ENCODE measurements at places on chromosomes 13 and 19.

GRCh38 chr13:29654384-29654783 lies 58.9 kb upstream of the SLC7A1 start:
- DNase-seq, result no peak

GRCh38 chr19:39167461-39168257 lies 29.1 kb upstream of the NCCRP1 start:
- DNase-seq, result no peak

DNA sequence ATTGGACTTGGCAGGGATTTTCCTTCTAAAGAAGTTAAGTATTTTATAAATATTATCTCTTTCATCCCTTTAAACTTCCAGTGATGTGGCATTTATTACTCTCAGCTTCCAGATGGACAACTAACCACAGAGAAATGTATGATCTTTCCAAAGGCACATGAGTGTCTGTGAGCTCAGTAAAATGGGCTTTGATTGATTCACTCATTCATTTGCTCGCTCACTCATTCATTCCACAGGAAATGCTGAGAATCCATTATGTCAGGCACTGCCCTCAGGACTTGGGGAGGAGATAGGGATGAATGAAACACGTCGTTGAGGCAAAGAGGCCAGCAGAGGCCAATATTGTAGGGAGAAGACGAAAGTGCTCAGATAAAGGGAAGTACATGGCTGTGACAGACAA lies 359.3 kb downstream of the EFNB2 start:
- DNase-seq, result no peak

- no peak for DNase-seq
These were observed 610.9 kb upstream of the PCDH9 start for GRCh38 chr13:67841071-67841470.

DNA sequence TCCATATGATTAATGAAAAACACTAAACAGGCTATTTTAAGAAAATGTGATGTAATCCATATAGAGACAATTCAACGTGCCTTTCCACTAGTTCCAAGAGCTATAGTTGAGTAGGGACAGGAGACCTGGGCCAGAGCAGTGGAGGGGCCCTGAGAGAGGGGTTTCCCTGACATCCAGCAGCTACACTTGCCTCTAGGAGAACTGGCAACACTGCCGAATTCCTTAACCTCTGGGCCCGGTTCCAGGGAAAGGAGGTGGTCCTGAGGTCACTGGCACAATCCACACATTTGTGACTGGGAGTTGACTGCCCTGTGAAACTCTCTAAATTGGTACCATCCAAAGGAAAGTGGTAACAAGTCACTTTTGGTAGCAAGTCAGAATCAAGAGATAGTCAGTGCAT lies 264.4 kb downstream of the DCLK1 start:
- DNase-seq, result no peak

GRCh38 chr13:111043575-111043982 lies 71.5 kb upstream of the ARHGEF7 start:
- no peak for DNase-seq

DNA sequence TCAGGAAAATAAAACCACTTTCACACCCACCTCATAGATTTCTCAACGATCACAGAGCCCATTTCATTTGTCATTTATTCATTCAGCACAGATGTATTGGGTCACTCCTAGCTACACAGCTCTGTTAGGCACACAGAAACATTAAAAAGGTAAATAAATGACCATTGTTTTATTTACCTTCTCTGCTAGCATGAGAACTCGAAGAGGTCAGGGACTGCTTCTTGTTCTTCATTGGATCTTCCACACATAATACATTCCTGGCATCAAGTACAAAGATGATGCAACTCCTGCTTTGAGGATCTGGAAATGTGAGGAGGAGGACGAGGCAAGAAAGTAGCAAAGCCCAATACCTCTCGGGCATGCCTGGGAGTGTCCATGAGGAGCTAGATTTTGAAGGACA lies 168.1 kb downstream of the RBM26 start:
- DNase-seq, result no peak

- no peak for DNase-seq
These were observed 21.2 kb downstream of the MAST1 start for GRCh38 chr19:12859546-12859945.

DNA sequence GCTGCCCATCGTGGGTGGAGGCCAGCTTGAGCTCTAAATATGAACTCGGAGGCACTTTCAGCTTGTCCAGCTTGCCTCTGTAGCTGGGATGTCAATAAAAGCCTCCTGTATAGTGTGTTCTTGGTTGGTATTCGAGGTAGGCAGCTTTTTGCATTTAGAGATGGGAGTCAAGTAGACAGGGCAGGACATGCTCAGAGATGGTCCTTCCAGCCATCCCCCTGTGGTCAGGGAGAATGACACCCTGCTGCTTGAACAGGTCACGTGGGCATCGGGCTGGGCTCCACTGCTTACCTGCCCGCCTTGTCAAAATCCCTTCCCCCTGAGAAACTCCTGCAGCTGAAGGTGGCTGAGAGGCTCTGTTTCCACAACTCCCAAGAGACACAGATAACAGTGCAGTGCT lies 302.5 kb downstream of the ZNF536 start:
- DNase-seq, result no peak

DNA sequence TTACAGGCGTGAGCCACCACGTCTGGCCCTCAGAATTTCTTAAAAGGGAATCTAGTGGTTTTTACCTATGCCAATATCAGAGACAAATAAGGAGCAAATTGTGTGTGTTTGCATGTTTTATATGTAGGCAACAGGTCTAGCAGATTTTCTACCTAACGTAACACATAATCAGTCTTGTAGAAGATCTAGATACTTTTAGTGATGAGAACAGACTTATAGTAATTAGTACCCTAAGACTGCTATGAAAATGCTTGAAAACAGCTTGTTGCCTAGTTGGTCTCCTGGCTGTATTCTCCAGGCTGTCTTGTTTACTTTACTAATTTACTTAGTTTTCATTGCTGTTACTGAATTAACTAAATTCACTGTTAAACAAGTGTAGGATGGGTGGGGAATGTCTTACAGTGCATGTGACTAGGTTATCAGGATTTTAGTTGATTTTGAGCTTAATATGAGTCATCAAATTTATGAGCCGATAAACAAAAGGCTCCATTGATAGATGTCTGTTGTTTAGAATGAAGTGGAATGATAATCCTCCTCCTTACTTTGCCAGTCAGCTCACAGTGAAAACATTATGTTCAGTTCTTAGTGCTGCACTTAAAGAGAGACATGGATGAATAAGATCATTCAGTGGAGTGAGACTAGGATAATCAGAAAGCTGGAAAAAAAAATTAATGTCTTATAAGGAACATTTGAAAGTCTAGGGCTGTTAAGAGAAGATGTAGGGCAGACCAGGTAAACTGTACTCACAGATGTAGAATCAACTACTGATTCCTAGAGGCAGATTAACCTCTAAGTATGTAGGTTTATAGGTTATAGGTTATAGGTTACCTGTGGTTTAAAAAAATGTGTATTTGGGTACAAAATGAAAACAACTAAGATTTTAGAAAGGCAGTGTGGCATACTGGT lies 22.4 kb downstream of the GTF2F2 start:
- no peak for DNase-seq

DNA sequence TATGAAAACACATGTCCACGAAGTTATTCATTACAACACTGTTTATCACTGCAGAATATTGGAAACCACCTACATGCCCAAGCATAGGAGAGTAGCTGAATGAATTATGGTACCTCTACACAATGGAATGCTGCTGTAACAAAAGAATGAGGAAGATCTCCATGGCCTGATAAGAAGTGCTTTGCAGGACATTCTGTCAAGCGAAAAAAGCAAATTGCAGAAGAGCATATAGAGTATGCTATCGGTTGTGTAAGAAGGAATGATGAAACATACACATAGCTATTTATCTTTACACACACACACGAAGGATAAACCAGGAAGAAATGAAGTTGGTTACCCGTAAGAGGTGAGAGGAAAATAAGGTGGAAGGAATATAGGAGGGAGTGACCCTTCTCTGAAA lies 37.5 kb upstream of the CEACAM20 start:
- DNase-seq, result no peak

- no peak for DNase-seq
These were observed 159.0 kb downstream of the PCCA start for GRCh38 chr13:100247937-100248336.

- no peak for DNase-seq
These were observed 23.0 kb upstream of the ISYNA1 start for GRCh38 chr19:18460900-18461299.

- no peak for DNase-seq
These were observed 30.2 kb downstream of the CRTC1 start for GRCh38 chr19:18713550-18714117.

DNA sequence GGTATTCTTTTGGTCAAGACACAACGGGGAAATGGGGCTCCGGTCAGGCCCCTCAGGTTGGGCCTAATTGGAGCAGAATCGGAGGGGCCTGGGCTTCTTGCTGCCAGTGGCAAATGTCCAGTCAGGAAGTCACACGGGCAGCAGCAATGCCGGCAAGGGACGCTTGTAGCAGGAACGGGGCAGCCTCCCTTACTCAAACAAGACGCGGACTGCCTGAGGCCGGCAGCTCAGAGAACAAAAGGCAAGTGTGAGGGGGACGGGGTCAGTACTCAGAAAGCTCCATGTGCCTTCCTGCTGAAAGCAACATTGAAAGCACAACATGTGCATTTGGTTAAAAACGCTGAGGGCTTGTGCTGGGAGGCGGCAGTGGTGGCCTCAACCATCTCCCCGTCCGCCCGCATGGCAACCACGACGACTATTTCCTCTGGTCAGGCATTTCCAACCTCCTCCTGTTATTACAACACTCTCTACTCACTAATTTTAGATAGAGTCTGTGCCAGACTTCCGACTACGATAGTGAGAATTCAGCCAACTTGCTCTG lies 20.5 kb upstream of the RASA3 start:
- no peak for DNase-seq

DNA sequence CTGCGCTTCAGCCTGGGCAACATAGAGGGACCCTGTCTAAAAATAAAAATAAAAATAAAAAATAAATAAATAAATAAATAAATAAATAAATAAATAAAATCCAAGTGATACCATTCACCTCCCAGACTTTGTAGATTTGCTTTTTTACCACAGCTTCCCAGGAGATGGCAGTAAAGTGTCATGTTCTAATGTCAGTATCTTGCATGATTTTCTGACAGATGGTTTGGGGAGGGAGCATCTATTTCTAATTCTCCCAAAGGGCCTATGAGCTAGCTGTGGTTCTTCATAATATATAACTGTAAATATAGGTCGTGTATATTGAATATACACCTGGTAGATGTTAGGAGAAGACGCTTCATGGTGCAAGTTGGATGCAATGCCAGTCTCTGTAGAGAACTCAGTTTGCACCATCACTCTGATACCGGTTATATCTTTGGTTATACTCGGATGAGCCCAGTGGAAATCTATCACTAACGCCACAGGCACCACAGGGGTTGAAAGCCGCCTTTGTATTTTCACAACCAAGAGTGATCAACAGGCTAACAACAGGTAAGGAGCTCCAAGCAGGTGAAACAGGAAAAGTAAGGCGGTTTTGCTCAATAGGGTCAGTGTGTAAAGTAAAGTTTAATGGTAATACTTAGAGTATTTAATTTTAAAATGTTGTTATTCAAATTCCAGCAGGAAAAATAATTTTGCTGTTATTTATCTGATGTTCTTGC lies 13.9 kb downstream of the APLP1 start:
- no peak for DNase-seq

All from stimulated activated CD4-positive, alpha-beta T cell treated with anti-CD3 and anti-CD28 coated beads, Interleukin-2, amount 100 ng/mL, for 4 hours (primary cell).